ENCODE measurements at places on chromosomes 2 and 18. TPM values are rescaled to one million over a fixed set of nuclear protein-coding genes. Genes with fewer than 3 reads are reported as not detected.

The ACTG2 gene
- total RNA-seq = 0.30 TPM

The DCC gene
- total RNA-seq = not detected

The ZAP70 gene
- total RNA-seq = 0.12 TPM

The APLF gene
- total RNA-seq = 0.66 TPM

The CENPA gene
- total RNA-seq = 52.2 TPM

The HOXD4 gene
- 0.61 TPM for total RNA-seq

The GATA6 gene
- total RNA-seq = 1.7 TPM

The CIB4 gene
- total RNA-seq = 0.16 TPM

The RIF1 gene
- 13.1 TPM for total RNA-seq

The TMEM17 gene
- 5.0 TPM for total RNA-seq

The TMEFF2 gene
- total RNA-seq = 0.40 TPM

The HOXD11 gene
- 5.5 TPM for total RNA-seq

The DYNAP gene
- not detected for total RNA-seq

The EMX1 gene
- 0.12 TPM for total RNA-seq

The GRB14 gene
- 5.0 TPM for total RNA-seq
